ENCODE measurements at places on chromosomes 2 and 18. TPM values are rescaled to one million over a fixed set of nuclear protein-coding genes. Genes with fewer than 3 reads are reported as not detected.

GRCh38 chr2:173347305-173348168 lies 7.1 kb upstream of the CDCA7 start:
- DNase-seq, result no peak

PTPN4 gene
- total RNA-seq, result 34.4 TPM

DNA sequence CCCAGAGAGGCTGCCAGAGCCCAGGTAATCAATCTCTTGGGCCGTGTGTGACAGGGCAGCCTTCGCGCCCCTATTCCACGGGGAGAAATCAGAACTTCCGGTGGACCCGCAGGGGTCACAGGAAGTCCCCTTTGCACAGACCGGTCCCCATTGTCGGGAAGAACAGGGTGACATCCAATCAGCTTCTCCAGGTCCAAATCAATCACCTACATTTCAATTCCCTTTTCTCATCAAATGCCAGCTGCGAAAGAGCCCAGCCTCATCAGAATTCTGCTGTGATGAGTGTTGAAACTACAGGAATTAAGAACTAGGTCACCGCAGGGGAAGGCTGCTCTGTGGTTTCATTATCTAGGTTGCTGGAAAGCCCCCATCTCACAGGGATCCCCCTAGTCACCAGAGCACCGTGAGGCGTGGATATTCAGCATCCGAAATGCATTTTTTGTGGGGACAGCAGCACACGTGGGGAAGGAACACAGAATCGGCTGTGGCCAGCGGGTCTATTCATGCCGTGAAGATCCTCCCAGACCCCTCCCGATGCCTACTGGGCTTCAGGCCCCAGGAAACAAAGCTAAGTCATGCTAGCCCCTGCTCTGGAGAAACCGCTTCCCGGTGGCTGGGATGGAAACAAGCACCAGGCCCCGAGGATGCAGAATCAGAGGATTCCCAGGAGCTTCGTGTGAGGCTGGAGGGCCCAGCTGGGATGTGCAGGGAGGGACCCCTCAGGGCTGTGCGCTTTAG lies 193.7 kb upstream of the ID2 start:
- peak; percentile 89 for DNase-seq

DNA sequence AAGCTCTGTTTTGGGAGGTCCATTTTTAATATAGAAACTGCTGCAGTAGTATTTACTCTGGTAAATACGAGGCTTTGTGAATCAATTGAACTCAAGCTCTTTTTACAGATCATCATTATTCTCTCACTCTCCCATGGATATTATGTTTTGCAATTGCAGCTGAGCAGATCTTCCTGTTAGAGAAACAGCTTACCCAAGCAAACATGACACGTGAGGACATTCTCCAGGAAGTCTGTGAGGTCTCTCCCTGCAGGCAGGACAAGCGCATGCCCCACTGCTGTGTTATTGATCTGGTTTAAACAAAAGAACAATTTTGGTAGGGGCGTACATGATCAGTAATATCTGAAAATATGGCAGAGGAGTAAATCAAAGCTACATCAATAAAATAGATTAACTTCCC lies 72.1 kb downstream of the COL6A3 start:
- DNase-seq, result no peak

DNA sequence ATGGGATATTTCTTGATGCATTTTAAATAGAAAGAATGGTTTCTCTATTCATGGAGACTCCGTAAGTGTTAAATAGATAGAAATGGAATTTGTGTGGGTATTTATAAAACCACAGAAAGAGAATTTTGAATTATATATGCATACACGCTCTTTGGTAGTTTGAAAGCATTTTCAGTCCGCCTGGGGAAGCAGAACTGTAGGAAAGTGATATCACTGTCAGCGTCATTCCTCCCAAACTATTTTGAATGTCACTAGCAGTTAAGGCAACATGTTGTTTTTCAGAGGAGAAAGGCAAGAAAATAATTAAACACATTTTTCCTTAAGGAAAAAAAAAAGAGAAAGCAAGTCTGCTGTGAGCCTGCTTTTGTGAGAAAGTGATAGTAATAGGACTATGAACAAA lies 8.7 kb upstream of the ERMN start:
- no peak for DNase-seq

DNA sequence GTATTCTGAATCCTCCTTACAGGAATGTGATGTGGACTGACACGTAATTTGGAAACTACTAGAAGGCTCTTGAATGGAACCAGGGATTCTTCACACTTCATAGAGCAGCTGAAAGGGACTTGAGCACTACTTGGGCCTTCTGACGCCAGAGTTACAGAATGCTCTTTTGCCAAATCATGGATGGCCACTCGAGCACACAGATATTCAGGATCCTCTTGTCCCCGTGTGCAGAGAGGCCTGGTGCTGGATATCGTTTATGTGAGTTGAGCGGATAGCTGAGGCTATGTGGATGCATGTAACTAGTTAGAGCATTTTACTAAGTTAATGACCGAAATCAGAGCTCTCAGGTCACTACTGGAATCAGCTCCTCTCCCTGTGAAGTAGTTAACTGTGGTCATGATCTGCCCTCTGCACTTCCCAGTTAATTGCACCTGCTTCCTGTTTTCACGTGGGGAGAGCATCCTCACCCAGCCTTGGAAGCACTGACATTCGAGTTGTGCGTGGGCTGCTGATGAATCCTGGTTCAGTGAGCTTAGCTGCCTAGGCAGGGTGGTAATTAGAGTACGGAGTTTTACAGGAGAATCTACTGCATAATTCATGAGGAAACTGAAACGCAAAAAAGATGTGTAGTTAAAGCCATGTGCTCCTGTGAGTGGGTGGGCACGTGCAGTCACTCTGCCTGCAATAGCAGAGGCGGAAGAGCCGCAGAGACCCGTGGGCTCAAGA lies 5.2 kb upstream of the TPO start:
- no peak for DNase-seq

METTL8 gene
- total RNA-seq, result 43.4 TPM

PSMA8 gene
- 1.8 TPM for total RNA-seq

DNA sequence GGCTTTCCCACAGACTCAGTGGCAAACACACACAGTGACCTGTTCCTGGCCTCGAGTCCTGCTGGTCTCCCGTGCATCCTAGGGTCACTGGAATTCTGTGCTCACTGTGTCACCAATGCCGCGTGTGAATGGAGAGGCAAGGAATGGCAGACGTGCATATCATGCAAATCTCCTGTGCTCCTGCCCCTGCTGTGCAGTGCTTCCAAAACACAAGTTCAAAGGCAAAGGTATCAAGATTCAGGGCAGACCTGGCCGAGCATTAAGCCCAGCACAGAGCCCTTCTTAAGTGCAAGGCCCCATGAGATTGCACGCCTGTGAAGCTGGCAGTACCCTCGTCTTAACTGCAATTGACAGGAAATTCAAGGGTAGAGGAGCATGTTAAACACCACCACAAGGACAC lies 129.1 kb downstream of the NDUFA10 start:
- no peak for DNase-seq

GRCh38 chr2:66565291-66565690 lies 130.4 kb downstream of the MEIS1 start:
- no peak for DNase-seq

DNA sequence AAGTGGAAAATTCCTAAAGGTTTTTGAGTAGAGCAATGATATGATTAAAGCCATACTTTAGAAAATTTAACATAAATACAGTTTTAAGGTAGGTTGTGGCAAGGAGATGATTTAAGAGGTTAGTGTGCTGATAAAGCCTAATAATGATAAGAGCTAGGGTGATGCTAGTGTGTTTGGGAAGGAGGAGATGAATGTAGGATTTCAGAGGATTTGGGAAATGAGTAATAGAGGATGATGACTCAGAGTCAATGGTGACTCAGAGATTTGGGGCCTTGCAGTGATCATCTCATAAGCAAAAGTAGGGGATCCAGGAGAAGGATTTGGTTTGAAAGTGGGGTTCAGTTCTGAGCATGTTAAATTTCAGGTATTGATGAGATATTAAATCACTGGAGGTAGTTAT lies 23.3 kb downstream of the STAMBP start:
- no peak for DNase-seq

GRCh38 chr2:205695460-205695991 lies 13.2 kb downstream of the NRP2 start:
- DNase-seq, result no peak

All from activated CD8-positive, alpha-beta T cell treated with anti-CD3 and anti-CD28 coated beads for 36 hours (primary cell).